ENCODE measurements at places on chromosomes 12 and 14.
A peak's percentile ranks its signal among the peaks of the same experiment; 100 is the strongest.

GRCh38 chr12:47903927-47904712 is 674 bp downstream of the VDR start:
- peak; percentile 73 for DNase-seq

DNA sequence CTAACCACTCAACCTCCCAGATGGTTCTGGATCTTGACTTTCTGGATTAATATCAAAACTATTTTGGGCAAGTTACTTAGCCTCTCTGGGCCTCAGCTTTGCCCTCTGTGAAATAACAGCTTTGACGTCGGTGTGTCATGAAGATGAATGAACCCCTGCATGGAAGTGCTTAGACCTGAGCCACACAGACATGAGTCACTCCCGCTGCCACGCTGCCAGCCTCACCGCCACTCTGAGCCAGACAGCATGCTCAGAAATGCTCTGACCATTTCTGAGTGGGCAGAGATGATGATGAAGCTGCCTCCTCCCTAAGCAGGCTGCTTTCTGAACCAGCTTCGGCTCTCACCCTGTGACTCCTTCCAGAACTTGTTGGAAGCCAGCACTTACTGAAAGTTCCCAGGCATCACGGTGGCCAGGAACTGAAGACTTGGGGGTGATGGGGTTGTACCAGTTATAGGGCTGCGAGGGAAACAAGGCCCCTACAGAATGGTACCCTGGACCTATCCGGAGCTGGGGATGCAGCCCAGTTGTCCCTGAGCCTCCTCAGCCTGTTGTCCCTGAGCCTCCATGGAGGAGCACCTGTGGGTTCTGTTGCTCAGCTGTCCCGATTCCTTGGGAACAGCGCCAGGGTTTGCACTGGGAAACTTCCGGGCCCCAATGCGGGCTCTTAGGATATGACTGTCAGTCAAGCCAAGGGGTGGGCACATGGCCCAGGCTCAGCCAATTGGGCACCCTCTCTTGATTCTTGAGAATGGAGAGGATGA is 2.0 kb upstream of the CCDC197 start:
- peak; percentile 75 for DNase-seq

DNA sequence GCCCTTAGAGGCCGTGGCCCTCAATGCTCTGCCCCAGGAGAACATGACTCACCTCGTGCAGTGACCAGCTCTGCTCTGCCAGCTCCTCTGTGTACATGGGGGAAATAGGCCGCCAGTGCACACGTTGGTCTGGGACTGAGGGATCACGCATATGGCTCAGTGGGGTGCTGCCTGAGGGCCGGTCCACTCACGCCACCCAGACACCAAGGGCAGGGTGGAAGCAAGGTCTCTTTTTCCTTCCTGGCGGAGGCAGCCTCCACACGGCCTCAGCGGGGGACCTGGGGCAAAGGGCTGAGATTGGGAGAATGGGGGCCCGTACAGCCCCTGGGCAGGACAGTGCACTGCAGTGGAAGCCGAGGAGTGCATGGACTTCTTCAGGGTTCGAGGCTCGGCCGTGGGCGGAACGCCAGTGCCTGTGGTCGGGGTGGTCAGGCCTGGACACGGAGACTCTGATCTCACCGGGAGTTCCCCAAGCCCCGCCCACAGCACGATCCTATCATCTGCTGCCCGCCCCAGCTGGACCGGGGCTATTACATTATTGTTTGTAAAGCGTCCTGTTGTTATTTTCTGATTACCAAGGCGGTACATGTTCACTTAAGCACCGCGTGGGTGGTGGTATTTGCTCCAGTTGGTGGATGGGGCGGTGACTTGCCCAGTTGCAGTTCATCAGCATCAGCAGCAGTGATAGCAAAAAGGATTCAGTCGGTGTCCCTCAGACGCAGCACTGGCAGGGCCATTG is 38.8 kb upstream of the TDRD9 start:
- peak; percentile 70 for DNase-seq

GRCh38 chr14:78232231-78233000 is 62.2 kb downstream of the NRXN3 start:
- DNase-seq: no peak

DNA sequence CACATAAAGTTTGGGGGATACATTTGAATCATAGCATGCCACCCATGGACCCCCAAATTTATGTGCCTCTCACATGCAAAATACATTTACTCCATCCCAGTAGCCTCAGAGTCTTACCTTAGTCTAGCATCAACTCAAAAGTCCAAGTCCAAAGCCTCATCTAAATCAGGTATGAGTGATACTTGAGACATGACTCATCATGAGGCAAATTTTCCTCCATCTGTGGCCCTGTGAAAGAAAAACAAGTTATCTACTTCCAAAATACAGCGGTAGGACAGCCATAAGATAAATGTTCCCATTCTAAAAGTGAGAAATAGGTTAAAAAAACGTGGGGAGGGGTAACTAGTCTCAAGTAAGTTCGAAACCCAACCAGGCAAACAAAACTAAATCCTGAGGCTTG is 444.2 kb downstream of the SNAPC1 start:
- DNase-seq: no peak

Measured in right cardiac atrium (tissue), 5 donors.